ENCODE measurements at places on chromosomes 12 and 14.

DNA sequence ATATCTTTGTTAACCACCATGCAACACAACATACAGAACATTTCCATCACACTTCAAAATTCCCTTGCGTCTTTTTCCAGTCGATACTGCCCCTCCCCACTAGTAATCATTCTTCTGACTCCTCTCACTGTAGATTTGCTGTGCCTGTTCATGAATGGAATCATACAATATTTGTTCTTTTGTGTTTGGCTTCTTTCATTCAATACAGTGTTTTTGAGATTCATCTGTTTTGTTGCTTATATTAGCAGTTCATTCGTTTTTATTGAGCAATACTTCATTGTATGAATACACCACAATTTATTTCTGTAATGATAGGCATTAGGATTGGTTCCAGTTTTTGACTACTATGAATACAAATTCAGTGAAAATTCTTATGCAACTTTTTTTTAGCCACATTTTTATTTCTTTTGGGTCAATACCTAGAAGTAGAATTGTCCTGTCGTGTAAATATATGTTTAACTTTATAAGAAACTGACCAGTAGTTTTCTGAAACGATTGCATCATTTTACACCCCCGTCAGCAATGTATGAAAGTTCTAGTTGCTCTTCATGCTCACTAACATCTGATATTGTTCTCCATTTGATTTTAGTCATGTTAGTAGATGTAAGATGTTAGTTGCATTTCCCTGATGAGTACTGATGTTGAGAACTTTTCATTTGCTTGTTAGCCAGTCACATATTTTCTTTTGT is 127.5 kb downstream of the TGFB3 start:
- no peak for DNase-seq

DNA sequence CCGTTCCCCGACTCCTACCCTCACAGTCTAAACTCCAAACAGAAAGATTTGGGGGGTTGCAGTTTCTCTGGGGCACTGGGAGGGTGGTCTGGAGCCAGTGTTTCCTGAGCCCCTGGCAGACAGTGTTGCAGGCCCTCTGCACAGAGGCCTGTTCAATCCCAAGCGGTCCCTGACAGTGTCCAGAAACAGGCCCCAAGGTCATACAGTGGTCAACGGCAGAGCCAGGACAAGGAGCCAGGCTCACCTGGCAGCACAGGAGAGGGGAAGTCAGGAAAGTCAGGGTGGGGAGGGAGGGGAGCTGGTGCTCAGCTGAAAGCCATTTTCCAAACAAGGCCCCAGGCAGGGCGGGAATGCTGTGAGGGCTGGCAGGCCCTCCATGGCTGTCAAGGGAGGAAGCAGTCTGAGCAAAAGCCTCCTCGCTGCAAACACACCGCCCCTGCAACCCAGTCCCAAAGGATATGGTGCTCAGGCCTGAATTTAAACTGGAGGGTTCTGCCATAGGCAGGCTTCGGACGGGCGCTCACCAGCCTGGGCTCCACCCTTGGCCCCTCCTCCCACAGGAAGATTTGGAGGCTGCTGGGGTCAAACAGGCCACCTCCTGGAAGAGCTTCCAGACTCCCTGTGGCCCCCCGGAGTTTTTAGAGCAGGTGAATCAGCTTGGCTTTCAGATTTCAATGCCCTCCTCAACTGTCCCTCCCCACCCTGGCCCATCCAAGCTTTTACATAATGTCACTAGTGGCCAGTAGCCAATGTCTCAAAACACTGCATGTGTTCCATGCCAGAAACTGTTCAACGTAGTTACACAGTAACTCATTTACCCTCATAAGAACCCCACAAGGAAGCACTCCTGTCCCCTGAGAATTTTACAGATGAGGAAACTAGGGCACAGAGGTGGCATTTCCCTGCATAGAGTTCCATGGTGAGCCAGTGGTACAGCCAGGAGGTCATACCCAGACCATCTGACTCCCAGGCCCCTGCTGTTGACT is 41.5 kb downstream of the CHGA start:
- DNase-seq: no peak

DNA sequence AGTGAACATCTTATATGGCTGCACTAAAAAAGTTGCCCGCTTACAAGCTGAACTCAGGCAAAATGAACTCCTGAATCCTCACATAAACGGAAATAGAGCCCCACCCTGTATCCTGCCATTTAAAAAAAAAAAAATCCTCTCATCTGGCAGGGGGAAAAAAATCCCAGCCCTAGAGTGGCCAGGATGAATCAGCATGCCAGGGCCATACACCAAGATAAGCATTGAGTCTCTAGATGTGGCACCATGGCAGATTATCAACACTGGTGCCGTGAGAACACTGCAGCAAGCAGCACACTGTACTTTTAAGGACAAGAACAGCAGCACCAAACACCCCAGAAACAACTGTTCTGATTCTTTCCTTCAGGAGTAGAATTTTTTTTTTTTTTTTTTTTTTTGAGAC is 65.5 kb downstream of the RASSF3 start:
- DNase-seq: no peak

- no peak for DNase-seq
Measured at GRCh38 chr12:77584860-77585259, 245.8 kb upstream of the NAV3 start.

DNA sequence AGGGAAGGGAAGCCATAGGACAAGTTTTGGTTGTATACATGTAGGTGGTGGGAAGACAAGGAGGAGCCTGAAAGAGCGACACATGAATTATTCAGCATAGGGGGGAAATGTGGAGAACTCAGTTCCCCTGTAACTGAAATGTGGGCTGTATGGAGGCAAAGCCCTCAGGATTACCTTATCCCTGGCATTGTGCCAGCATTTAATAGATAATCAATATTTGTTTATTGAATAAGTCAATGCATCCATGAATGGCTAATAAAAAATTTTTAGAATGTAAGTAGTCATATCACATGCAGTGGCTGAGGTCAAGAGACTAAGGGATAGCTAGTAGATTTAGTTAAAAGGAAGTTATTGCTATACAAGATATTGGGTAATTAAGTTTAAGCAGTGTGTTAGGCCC is 232.4 kb downstream of the SNAPC1 start:
- no peak for DNase-seq

- no peak for DNase-seq
Measured at GRCh38 chr14:96926001-96926400, 128.8 kb downstream of the VRK1 start.

GRCh38 chr14:100885196-100885595 is 18.3 kb downstream of the RTL1 start:
- no peak for DNase-seq

GRCh38 chr12:132320767-132321211 is 8.6 kb downstream of the GALNT9 start:
- no peak for DNase-seq

Measured in skeletal muscle cell (primary cell).